HCEC 1CT (cell line): ENCODE measurements at places on chromosomes 4 and X.

- DNase-seq = no peak
These were observed 133.6 kb downstream of the CPE start for GRCh38 chr4:165512424-165512823.

- DNase-seq = no peak
These were observed 230.4 kb downstream of the CRLF2 start for GRCh38 chrX:981791-982626.

- no peak for DNase-seq
These were observed 20.1 kb downstream of the ADRA2C start for GRCh38 chr4:3786196-3786869.

DNA sequence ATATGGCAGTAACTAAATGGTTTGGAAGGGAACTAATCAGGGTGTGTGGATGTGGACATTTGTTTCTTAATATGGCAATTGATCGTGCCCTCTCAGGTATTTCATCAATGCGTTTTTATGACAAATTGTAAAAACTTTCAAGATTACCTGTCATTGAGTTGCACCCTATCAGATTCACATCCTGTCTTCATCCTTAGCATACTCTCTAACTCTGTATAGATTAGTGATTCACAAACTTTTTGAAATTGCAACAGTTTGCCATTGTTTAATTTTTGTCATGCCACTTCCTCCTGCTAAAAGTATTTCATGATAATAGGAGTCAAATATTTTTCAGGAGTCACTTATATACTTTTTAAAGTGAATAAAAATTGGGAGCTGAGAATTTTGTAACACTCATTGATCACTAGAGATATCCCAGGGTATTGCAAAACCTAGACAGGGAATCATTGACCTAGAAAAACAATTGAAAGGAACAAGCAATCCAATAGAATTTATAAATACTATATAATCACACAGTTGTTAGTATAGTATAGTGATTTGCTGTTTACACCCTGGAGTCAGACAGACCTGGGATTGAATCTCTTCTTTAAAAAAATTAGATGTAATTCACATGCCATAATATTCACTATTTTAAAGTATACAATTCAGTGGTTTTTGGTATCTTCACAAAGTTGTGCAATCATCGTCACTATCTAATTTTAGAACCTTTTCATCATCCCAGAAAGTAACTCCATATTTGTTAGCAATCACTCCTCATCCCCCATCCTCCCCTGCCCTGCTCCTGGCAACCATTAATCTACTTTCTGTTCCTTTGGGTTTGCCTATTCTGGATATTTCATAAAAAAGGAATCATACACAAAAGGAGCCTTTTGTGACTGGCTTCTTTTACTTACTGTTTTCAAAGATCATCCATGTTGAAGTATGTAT is 8.9 kb downstream of the MID2 start:
- no peak for DNase-seq

- DNase-seq = no peak
These were observed 26.2 kb upstream of the GPR78 start for GRCh38 chr4:8553991-8554405.

GRCh38 chrX:97692575-97692974 is 808.9 kb downstream of the RPA4 start:
- no peak for DNase-seq

DNA sequence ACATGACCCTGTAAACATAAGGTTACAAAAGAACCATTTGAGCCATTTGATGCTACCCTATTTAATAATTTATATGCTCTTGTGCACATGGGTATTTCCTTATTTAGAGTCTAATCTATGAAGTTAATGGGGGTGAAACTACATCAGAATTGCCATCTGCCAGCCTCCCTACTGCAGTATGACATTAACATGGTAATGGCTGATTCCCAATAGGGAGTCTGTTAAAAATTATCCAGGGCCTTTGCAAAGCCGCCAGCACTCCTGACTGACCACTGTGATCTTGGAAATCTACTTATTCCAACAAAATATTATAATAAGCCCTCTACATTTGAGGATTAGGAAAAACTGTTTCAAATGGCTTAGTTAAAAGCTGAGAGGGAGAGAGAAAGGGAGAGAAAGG is 153.7 kb downstream of the CLCN4 start:
- no peak for DNase-seq

- DNase-seq = no peak
These were observed 48.5 kb downstream of the AWAT2 start for GRCh38 chrX:70001269-70001668.

DNA sequence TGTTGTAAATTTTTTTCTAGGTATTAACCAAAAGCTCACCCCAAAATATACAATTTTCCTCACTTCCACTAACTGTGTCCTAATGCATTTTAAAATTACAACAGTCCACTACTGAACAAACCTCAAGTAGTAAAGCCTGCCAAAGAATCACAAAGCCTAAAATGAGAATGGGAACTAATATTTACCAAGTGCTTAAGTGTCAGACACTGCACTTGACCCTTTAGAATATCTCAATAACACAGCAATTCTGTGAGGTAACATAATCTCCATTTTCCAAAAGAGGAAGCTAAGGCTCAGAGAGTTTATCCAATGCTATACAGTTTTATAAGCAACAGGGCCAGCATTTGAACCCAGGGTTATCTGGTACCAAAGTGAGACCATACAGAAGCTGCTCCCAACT is 4.9 kb downstream of the SLC9A7 start:
- DNase-seq = no peak

- peak; percentile 1 for DNase-seq
These were observed 76.9 kb downstream of the CLCN4 start for GRCh38 chrX:10233696-10234095.

DNA sequence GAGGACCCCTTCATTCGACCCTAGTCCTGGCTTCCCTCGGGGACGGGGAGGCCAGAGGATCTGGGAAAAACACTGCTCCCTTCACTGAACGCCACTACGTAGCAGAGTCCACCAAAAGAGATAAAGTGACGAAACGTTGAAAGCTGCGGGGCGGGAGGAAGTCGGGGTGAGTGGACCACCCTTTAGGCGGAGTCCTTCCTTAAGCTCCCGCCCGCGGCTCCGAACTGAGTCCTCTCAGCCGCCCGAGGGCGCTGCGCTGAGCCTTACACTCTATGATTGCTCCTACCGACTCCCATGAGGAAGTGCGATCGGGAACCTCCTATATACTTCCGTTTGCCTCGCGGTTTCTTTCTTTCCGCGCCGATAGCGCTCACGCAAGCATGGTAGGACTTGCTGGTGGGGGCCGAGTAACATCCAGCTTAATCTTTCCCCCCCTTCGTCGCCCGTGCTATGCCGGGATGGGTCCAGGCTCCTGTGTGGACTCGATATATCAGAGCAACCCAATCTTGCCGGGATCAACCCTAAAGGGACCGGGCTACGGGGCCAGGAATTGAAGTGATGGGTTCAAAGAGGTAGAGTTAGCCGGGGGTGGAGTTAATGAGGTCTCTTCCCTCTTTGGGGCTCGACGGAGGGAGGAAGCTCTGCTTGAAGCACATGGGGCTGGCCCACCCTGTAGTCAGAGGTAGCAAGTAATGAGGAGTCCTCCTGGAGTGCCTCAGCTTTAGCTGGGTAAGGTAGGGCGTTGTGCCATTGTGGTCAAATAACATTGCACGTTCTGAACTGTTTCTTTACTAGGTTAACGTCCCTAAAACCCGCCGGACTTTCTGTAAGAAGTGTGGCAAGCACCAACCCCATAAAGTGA is at the start of gene RPL36A:
Gene RPL36A, plus strand, starts transcription at position 348 of the 862 bp plus-strand sequence. Its CDS starts 33 bp downstream, at position 381.
- peak; percentile 86 for DNase-seq

- no peak for DNase-seq
These were observed 433 bp upstream of the ADH6 start for GRCh38 chr4:99219479-99219878.

DNA sequence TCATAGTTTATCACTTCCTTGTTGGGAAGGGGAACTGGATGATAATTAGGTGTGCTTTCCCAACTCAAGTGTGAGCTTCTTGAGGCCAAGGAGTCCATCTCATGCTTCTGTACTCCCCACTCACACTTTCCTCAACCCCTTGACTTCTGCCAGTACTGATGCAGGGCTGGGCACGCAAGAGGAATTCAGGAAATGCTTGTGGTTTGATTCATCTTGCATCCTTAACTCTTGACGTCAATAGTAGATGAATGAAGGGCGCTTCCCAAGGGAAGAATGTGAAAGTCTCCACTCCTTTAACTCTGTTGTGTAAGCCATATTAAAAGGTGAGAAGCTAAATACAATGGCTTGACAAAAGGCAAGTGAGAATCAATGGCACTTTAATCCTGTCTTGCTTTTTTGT is 101.8 kb downstream of the AGTR2 start:
- DNase-seq = peak; percentile 85

DNA sequence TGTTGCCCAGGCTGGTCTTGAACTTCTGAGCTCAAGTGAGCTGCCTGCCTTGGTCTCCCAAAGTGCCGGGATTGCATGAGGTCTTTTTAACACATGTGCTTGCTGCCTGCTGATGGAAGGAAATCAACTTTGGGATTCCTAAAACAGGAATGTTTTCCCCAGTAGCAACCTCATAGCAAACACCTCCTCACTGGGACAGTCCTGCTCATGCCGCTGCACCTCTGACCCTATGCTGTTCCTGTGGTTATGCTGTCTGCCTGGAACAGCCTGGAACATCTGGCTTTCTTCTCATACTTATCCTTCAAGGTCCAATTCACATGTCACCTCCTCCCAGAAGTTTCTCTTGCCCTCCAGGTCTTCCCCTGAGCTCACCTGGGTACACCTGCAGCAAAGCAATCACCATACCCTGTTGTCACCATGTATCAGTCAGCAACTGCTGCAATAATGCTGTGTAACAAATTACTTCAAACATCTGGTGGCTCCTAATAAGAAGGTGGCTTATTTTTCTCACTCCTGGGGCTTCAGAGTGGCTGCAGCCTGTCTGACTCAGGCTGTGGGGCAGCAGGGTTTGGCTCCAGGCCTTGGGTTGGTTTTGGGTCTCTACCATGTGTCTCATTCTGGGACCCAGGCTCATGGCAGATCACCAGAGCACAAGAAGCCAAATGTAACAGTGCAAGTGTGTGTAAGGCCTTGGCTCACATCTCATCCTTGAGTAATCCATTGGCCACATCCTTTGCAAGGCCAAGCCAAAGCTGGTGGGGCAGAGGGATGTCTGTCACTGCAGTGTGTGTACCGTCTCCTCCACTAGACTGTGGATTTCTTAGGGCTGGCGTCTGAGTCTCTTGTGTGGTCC is 59.4 kb upstream of the SORCS2 start:
- DNase-seq = no peak

DNA sequence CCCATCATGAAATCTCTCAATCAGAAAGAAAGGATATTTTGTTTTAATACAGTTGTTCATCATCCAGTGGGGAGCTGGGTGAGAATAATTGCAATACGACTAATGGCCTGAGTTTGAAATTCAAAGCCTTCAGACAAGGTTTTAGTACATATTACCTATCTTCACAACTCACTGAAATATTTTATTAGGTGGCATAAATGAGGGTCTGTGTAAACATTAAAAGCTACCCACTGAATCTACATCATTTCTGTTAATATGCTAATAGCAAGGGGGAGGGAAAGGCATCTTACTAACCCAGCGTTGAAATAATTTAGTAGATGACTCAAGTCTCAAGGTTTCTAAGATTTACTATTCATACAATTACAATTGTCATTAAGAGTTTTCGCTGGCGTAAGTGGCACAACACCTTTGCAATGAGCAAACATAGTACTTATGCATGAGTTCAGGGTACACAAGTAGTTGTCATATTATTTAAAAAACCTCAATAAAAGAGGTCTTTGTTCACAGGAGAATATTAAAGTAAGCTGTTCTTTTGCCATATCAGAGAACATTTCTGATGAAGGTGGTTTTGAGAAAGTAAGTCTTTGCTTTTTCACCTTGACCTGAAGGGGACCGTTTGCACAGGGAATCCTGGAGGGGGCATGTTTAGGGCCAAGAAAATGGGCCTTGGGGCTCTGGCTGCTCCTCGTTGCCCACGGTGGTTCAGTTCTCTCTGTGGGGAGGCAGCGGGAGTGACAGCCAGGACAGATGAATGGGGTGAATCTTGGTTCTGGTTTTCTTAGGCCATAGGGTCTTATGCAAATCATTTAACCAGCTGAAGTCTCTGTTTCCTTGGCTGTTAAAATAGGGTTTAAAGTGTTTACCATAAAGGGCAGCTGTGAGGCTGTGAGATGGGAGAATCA is 4.5 kb upstream of the RHOH start:
- no peak for DNase-seq

DNA sequence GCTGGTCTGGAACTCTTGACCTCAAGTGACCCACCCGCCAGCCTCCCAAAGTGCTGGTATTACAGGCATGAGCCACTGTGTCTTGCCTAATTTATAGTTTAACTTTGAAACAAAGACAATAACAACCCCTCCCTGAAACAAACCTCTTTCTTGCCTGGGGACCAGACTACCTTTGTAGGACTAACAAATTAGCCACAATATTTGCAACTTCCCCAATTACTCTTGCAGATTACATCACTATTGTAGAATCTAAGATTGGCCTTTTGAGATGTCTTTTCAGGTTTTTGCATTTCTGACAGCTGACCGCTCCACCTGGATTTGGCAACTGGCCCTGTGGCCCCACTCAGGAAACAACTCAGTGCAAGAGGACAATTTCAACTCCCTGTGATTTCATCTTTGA is 84.8 kb downstream of the AKAP4 start:
- DNase-seq = no peak

GRCh38 chrX:153470411-153471363 is at the start of gene HAUS7:
HAUS7 (minus strand) TSS chrX:153470576; CDS start chrX:153470557, 19 bp downstream.
- peak; percentile 83 for DNase-seq

DNA sequence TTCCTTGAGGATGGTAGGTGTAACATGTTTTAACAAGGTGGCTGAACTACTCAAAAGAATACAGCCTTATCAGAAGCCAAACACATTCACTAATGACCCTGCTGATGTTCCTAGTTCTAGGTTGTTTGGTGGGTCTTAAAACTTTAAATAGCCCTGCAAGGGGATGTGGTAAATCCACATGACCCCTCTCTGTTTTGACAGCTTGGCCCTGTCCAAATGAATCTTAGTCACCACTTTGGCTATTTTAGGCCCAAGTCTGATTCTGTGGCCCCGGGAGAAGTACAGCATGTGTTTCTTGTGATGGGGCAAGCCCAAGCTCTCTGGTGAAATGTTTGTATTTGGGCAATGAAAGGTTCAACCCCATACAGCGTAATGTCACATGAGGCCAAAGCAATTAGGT is 54.5 kb upstream of the GPR34 start:
- peak; percentile 45 for DNase-seq

GRCh38 chr4:36392024-36392423 is 110.6 kb downstream of the DTHD1 start:
- DNase-seq = no peak

GRCh38 chr4:128286474-128287058 is 1.0 kb downstream of the PGRMC2 start:
- peak; percentile 25 for DNase-seq

DNA sequence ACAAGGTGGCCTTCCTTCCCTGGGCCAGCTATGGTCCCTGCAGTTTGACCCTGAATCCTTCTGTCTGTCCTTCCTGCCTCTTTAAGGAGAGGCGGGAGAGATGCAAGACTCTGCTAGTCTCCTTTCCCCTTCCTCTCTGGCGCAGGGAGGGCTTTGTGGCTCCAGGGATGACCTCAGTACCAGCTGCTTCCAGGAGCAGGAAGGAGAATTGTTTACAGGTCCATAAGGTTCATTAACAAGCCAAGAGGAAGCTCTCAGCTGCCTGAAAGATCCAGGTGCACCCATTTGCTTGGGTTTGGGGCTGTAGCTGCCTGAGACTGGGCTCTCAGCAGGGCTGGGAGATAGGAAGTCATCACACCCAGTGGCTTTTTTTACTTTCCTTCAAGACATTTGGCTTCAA is 4.0 kb upstream of the FATE1 start:
- DNase-seq = no peak
